Stimulated activated CD4-positive, alpha-beta T cell treated with anti-CD3 and anti-CD28 coated beads, Interleukin-4, amount 100 ng/mL, for 24 hours (primary cell): ENCODE measurements at places on chromosomes 11 and 22.
A peak's percentile ranks its signal among the peaks of the same experiment; 100 is the strongest.

GRCh38 chr11:119854521-119854920 lies 125.5 kb upstream of the NECTIN1 start:
- DNase-seq = no peak

DNA sequence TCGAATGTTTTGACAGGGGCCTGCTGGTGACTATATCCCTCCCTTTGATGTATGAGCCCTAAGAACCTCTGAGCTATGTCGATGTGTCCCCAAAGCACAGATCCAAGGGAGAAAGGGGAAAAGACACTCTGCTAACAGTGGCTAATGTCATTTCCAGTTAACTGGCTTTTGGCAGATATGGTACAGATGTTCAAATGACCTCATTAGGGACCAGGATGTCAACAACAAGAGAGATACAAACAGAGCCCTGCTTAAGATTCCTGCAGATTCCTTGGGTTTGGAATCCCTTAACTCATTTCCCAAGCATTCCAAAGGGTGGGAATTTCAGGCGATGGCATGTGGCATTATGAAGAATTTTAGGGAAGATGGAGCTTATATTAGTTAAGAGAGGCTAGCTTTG lies 517.3 kb downstream of the SOX6 start:
- no peak for DNase-seq

GRCh38 chr11:117313091-117313490 lies 3.0 kb downstream of the BACE1 start:
- no peak for DNase-seq

GRCh38 chr11:120224972-120225909 lies 14.4 kb downstream of the OAF start:
- DNase-seq = no peak

DNA sequence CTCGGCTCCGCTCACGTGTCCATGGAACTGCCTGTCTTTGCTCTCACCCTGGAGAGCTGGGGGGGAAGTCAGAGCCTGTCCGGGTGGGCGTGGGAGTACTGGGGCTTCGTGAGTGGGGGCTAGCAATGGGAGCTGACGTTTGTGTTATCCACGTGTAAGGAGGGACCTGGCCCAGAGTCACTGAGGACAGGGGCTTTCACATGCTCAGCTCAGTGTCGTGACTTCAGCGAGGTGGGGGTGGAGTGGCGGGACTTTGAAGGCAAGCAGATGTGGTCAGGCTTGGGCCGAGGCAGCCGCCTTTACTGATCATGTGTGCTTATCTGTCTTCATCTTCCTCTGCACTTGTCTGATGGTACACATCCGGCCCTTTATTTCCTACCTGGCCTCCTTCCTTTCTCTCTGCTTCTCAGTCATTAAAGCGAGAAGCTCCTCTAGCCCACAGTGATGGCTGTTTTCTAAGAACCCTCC lies 113.1 kb upstream of the NNMT start:
- peak; percentile 50 for DNase-seq

DNA sequence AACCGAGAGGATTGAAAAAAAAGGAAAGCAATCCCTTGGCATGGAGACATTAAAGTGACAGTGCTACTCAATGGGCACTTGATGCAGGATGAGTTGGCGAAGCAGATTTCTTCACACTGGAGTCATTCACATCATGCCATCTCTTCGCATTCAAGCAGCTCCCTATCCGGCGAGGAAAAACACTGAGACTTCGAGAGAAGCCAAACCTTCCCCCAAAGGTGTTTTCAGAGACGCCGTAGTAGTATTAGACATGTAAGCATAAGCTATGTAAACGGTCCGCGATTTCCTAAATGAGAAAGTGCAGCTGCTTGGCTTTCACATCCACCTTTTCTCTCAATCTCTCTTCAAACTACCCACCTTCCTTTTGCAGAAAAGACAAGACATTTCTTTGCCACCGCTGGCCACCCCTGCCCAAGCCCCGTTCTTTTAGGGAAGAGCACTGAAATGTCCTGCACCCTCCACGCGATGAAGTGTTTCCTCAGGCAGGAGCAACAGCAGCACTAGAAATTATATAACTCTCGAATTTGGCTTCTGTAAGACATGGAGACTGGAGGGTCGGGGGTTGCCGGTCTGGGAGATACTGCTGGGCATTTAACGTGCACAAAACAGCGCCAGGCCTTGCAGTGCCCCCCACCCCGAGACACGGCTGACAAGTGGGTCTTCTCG lies at the start of gene DLG2:
TSS of gene DLG2 (minus strand) at position 13 of the 666 bp plus-strand sequence.
- no peak for DNase-seq

- DNase-seq = peak; percentile 71
These were observed 22.0 kb downstream of the RHBDD3 start for GRCh38 chr22:29245626-29246385.

DNA sequence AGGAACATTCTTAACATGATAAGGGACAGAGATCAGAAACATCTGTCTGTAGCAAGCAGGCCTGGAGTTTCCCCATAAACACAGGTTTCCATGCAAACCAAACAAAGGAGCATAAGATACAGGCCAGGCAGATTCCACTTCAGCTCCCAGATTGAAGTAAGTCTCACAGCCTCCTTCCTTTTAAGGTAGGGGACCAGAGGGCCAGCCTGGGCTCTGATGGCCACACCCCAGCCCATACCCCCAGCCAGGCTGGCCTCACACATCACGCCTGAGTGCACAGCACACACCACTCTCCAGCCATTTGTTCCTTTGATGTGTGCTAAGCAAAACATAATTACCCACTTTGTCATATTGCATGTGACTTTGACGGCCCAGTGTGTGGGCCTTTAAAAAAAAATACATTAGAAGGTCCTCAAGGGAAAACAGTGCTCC lies 518.7 kb downstream of the NTM start:
- DNase-seq = no peak

DNA sequence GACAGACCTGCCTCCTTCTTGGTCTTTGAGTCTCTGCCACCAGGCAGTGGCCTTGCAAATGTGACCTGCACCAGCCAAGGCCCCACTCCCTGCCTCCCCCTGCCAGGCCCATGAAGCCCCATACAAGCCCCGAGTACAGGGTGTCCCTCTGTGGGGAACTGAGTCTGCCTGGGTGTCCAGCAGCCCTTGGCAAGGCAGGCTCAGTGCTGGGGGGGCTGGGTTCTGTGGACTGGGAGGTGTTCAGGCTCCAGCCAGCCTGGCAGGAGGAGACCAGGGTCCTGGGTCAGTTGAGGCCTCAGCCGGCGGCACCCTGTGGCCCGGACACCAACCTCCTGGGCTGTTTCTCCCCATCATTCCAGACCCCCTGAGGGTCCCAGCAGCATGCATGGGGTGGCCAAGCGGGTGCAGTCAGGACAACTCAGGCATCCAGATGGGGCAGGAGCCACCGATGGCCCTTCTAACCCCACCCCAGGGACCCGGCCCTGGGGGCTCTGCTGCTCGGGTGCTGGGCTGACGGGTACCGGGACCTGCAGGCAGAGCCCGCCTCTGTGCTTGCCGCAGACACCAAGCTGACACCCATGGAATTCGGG lies 5.7 kb downstream of the MUC5AC start:
- no peak for DNase-seq

GRCh38 chr22:33450756-33451155 lies 392.6 kb upstream of the SYN3 start:
- DNase-seq = no peak

DNA sequence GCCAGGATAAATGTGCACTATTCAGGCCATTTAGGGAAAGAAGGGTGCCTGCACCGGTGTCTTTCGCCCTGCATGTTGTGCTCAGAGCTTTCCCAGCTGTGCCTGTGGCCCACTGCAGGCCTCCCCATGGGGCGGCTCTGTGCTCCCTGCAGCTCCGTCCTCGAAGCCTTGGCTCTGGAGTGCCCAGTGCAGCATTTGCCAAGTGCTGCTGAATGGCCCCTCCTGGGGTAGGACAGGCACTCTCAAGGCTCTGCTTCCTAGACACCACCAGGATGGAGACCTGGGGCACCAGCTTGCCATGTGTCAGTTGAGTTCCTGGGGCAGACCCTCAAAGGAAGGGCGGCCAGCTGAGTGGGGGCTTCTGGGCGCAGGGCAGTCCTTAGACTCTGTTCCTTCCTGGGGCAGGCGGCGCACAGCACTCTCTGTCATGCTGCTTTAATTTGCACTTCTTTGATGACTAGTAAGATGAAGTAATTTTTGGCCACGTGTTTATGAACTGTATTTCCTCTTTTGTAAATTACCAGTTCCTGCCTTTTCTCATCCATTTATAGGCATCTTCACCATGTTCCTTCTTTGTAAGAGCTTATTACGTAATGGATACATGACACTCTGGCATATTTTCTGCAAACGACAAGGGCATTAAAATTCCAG lies 32.1 kb upstream of the GNB1L start:
- DNase-seq = peak; percentile 24

- no peak for DNase-seq
These were observed 15.6 kb upstream of the SUSD2 start for GRCh38 chr22:24165673-24166072.

DNA sequence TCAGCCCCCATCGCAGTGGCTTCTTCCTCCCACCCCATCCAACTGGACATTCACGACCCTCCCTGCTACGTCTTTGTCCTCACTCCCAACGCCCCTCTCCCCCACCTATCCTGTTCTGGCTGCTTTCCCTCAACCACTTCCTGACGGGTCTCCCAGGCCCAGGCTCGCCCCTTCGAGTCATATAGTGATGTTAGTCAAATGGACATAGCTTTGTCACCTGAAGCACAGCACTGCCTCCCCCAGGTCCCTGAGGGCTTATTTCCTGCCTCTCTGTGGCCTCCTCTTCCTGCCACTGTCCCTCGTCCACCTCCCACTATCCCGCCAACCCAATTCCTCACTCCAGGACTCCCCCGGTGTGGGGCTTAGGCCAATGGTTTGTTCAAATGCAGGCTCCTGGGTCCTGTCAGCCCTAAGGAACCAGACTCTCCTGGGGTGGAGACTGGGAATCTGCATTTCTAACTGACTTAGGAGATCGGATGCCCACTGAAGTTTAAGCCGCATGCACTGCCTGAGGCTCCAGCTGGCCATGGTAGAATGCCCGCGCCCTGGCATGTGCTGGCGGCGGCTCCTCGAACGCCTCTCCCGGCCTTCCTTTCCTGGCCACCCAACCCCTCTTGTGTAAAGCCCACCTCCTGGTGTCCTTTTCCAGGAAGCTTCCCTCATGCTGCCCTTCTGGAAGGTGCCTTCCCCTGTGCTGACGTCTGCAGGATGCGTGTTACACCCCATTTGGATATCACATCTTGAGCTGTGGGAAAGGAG lies 18.3 kb downstream of the SUN2 start:
- no peak for DNase-seq

- no peak for DNase-seq
These were observed 33.8 kb upstream of the OLFML1 start for GRCh38 chr11:7451520-7451919.

DNA sequence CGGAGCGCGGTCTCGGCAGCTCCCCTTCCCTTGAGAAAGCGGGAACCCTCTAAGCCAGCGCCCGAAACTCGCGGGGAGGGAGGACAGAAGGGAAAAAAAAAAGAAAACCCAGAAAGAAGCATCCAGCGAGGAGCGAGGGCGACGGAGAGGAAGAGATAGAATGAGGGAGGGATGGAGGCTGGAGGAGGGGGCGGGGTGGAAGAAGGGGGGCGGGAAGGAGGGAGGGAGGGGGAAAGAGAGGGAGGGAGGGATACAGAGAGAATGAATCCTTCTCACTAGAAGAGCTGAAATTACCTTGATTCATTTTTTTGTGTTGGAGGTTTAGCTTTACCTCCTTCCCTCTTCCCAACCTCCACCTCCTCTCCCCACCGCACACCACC lies 19.3 kb upstream of the BDNF start:
- DNase-seq = no peak

- DNase-seq = peak; percentile 58
These were observed 634 bp downstream of the TIMM8B start for GRCh38 chr11:112085822-112086421.

DNA sequence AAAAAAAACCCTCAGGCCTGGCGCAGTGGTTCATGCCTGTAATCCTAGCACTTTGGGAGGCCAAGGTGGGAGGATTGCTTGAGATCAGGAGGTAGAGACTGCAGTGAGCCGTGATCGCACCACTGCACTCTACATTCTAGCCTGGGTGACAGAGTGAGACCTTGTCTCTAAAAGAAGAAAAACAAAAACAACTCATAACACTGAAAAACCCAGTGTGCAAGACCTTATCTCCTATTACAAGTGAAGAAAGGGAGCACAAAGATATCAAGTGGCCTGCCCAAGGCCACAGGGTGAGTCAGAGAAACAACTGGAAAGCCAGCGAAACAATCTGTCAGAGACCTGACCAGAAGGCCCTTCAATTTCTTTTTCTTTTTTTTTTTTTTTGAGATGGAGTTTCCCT lies 2.5 kb downstream of the TXN2 start:
- DNase-seq = no peak

DNA sequence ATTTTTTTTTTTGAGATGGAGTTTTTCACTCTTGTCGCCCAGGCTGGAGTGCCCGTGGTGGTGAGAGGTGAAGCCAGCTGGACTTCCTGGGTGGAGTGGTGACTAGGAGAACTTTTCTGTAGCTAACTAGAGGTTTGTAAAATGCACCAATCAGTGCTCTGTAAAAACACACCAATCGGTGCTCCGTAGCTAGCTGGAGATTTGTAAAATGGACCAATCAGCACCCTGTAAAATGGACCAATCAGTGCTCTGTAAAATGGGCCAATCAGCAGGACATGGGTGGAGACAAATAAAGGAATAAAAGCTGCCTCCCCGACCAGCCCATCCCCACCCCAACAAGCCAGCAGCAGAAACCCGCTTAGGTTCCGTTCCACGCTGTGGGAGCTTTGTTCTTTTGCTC lies 4.4 kb upstream of the RAPSN start:
- no peak for DNase-seq

- no peak for DNase-seq
These were observed at the start of gene GRK2 for GRCh38 chr11:67266449-67267187. TSS of gene GRK2 (plus strand) at chr11:67266473. CDS start at chr11:67266700, 227 bp downstream.

DNA sequence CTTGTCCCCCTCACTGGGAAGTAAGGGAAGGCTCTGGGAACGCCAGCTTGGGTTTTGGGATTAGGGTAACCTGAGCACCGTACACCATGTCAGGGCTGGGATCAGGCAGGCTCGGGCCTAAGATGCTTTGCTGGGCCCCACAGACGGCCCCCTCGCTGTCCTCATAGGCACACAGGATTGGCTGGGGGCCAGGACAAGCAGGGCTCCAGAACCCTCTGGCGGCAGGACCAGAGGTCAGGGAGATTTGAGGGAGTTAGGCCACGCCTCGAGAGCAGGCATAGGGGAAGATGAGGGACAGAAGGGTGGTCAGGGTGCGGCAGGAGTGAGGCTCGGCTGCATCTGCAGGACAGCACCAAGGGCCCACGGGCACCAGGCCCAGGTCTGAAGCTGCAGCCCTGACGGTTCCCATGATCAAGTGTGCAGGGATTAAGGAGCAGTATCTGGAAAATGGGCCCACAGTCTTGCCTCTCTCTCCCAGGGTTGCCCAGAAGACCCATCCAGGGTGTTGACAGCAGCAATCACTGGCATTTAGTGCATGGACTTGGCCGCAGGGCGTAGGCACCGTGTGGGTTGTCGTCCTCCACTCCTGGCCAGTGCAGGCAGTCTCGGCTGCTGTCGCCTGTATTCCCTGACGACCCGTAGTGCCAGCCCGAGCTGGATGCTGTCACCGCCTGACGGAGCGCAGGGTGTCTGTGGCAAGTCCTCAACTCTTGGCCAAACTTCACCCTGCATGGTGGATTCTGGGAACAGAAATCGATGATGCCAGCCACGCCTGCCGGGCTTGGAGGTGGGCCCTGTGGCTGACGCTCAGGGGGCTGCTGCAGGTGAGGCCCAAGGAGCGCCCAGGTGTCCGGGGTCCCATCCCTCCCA lies 15.7 kb upstream of the GNB1L start:
- DNase-seq = no peak
